Gastroesophageal sphincter (tissue), 4 donors: ENCODE measurements at places on chromosomes 3 and 15. TPM values are rescaled to one million over a fixed set of nuclear protein-coding genes. Genes with fewer than 3 reads are reported as not detected.

The ARRDC4 gene
- 49.5 TPM for total RNA-seq

The NRG4 gene
- total RNA-seq = not detected

The MASP1 gene
- 26.1 TPM for total RNA-seq

The C3orf85 gene
- total RNA-seq = not detected

The SIN3A gene
- 31.7 TPM for total RNA-seq
